ENCODE measurements at places on chromosomes 2 and 18.

- DNase-seq: no peak
Measured at GRCh38 chr18:49778826-49779465, 34.4 kb downstream of the ACAA2 start.

GRCh38 chr2:218024871-218025270 is 22.1 kb upstream of the TNS1 start:
- no peak for DNase-seq

DNA sequence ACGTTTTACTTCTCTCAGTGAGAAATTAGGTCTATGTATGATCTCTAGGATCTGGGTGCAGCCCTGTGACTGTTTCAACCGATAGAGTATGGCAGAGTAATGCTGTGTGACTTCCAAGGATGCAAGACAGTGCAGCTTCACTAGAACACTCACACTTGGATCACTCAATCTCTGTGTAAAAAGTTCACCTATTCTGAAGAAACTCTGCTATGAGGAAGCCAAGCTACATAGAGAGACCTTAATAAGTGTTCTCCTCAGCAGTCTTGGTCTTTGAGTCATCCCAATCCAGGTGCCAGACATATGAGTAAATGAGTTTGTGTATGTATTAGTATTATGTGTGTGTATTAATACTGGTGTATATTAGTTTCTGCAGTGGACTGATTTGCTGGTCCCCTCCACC is 335.0 kb downstream of the NR4A2 start:
- no peak for DNase-seq

- peak; percentile 59 for DNase-seq
Measured at GRCh38 chr2:68745006-68745405, 10.4 kb downstream of the ARHGAP25 start.

GRCh38 chr18:12883372-12883683 is 709 bp downstream of the PTPN2 start:
- DNase-seq: no peak

DNA sequence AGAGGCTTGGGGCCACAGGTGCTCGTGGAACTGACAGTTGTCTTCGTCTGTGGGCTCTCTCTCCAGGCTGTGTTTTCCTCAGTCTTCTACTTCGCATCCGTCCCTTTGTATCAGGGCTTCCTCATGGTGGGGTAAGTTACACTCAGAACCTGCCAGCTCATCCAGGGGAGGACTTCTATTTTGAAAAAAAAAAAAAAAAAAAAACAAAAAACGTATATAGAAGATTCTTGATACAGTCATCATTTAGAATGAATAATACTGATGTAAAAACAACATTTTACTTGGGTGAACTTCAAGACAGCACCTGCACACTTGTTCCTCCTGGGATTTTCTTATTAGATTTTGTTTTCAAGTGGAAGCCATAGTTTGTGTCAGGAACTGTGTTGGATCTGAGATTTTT is 47.7 kb upstream of the NFATC1 start:
- DNase-seq: no peak

DNA sequence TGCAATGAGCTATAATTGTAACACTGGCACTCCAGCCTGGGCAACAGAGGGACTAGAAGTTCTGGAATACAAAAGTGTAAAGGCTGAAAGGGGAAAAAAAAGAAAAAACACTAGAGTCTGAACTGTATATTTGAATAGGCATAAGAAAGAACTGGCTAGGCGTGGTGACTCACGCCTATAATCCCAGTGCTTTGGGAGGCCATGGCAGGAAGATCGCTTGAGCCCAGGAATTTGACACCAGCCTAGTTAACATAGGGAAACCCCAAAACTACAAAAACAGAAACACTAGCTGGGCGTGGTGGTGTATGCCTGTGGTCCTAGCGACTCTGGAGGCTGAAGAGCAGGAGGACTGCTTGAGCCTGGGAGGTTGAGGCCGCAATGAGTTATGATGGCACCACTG is 70.6 kb downstream of the SAP130 start:
- no peak for DNase-seq

GRCh38 chr2:144475569-144476275 is 44.2 kb downstream of the ZEB2 start:
- no peak for DNase-seq

GRCh38 chr2:120531863-120532600 is 186.1 kb downstream of the INHBB start:
- DNase-seq: no peak

DNA sequence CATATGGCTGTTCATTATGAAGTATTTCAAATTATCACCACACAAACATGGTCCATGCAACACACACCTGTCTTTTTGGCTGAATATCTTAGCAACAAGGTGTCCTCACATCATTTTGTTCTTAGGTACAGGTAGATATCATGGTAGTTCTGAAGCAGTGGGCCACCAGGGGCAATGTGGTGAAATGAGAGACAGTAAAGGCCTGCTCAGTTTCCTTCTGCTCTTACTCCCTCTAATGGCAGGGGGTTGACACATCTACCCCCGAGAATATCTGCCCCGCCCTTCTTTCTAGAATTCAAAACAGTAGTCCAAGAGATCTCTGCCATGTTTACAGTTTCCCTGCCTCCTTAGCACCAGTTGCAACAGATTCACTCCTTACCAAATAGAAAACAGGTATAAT is 147.0 kb upstream of the KLHL14 start:
- no peak for DNase-seq

GRCh38 chr2:64599469-64599868 is 54.2 kb downstream of the SERTAD2 start:
- no peak for DNase-seq

- DNase-seq: no peak
Measured at GRCh38 chr18:69455125-69455524, 54.4 kb downstream of the DOK6 start.

GRCh38 chr2:201949181-201949926 is 84.3 kb upstream of the FZD7 start:
- no peak for DNase-seq

DNA sequence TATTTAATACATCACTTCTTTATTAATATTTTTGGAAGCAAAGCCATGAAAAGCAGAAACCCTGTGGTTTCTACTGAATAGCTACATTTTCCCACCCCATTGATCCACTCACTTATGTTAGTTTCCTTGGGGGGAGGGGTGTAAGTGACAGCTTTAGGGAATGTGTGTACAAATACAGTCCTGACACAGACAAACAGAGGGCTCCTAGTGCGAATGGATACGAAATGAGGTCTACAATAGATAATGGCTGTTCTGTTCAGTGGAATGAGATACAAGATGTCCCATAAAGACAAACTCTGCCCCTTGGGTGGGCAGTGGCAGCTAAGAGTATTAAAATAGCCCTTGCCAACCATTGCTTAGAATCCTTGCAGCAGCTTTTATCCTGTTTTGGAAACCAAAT is 312.9 kb downstream of the NCKAP5 start:
- DNase-seq: no peak

GRCh38 chr2:95730813-95731212 is 139.0 kb downstream of the TRIM43 start:
- no peak for DNase-seq

DNA sequence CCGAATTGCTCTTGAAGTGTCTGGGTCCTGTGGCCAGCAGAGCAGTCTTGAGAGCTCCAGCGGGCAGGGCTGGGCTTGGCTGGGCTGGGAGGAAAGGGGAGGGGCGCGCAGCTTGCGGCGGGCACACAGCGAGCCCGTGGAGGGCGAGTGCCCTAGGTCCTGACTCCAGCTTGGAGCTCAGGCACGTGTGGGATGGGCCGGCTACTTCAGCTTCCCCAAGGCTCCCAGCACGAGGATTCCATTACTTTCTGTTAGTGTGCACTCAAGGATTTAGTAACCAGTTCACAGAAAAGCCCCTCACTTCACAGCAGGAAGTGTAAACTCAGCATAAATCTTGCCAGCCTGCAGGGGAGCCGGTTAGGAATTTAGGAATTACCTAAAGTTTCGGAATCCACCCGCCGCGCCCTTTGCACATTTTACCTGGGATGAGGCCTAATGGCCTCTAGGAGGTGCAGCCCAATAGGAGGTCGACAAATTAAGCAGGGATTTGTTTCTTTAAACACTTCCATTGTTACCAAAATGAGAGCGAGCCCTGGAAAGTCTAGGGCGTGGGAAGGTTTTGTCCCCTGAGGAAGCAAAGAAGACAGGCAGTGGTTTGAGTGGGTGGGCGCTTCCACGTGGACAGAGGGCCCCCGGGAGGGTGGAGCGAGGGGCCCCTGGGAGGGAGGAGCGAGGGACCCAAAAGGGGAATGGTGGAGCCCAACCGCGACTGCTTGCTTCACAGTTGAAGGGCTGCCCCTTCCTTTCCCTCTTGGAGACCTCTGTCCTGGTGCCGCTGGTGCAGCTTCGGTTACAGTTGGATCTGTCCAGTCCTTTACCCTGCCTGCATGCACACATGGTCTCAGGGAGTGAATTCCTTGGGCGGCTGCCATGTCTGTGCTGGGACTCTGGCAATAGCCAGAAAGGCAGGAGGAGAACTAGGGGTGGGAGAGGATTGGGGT is 93.3 kb downstream of the CTAGE1 start:
- DNase-seq: no peak

DNA sequence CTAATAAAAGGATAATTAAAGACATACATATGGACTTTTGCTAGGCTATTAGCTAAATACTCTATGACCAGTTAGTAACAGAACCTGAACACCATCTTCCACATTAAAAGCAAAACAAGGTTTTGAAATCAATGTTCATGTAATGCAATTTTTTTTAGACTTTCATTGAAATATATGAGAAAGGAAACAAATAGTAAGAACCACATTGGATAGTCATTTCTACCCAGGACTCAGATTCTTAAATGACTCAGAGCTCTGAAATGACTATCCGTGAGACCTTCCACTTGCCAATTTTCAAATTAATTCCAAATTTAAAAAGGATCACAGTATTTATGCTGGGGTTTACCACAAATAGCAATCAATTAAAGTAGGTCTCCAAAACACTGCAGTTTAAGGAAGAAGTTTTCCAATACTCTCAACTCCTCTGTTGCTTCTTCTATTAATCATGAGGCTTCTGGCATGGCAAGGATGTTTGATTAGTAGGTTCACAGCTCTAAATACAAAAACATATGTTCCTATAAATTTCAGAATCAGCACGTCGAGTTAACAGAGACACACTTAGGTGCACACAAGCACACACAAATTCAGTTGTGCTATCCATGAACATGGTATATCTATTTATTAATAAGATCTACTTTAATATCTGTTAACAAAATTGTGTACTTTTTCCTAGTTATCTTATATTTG is 841.0 kb downstream of the RNF144A start:
- DNase-seq: no peak

GRCh38 chr2:151669585-151670081 is 64.6 kb downstream of the NEB start:
- DNase-seq: peak; percentile 7

DNA sequence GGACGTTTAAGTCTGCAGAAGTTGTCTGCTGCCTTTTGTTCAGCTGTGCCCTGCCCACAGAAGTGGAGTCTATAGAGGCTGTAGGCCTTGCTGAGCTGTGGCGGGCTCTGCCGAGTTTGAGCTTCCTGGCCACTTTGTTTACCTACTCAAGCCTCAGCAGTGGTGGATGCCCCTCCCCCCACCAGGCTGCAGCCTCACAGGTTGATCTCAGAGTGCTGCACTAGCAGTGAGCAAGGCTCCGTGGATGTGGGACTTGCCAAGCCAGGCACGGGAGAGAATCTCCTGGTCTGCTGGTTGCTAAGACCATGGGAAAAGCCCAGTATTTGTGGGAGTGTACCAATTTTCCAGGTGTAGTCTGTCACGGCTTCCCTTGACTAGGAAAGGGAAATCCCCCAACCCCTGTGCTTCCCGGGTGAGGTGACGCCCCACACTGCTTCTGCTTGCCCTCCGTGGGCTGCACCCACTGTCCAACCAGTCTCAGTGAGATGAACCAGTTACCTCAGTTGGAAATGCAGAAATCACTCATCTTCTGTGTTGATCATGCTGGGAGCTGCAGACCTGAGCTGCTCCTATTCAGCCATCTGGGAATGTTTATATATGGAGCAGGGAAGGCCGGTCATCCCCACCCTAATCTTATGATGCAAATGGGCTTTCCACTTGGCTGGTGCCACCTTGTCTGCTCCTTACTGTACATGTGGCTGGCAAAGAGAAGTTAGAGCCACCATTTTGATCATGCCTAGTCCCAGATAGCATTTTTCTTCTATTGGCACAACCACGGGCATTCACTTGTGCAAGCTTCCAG is 156.9 kb upstream of the ITGA6 start:
- DNase-seq: no peak

- DNase-seq: peak; percentile 17
Measured at GRCh38 chr2:239944694-239945551, 80.2 kb downstream of the NDUFA10 start.

DNA sequence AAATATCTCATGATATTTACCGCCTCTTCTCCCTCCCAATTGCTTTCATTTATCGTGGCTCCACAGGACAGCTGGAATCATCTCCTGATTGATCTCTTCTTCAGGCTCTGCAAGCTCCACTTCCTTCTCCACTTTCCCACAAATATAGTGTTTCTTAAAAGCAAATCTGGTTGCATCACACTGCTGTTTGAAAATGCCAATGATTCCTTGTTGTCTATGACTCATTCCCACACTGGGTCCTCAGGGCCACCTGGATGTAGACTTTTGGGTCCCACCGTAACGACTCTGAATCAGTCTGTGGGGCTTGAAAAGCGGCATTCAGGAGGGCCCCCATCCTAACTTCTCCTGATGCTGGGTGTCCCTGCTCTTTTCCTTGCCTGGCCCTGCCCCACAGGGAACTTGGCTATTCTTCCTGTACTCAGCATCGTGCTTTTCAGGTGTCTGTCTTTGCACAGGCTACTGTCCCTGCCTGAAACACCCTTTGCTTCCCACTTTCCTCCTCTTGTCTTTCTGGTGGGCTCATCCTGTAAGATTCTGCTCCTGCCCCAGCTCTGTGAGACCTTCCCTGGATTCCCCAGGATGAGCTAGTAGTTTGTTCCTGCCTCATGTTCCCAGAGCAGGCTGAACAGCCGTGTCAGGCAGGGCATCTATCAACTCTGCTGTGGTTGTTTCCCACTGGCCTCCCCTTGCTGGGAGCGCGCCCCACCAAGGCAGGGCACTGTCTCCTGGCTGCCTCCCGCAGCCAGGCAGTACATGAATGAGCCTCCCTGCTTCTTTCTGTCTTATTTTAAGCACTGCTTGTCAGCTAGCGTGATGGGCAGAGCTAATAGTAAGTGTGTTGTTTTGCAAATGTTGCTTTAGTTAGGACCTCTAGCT is 111.9 kb downstream of the KCTD1 start:
- no peak for DNase-seq

GRCh38 chr2:109629867-109630266 is 15.7 kb downstream of the SOWAHC start:
- no peak for DNase-seq

GRCh38 chr2:144466637-144467036 is 53.3 kb downstream of the ZEB2 start:
- DNase-seq: no peak

GRCh38 chr18:55185391-55185790 is 226.1 kb upstream of the CCDC68 start:
- no peak for DNase-seq

DNA sequence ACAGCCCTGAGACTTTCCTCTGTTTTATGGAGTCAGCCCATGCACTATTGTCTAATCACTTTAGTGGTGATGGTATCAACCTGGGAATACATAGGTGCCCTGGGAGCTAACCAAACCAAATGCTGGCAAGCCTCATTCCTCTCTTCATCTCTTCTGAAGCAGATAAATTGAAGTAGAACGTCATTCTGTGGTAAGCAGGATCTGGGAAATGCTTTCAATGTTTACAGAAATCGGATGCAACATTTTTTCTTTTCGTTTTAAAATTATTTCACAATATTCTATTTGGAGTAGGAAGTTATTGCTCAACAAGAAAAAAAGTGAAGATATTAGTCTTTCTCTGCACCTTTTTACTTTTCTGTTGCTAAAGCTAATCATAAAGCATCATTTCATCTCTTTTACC is 114.2 kb downstream of the RBMS1 start:
- DNase-seq: no peak

GRCh38 chr2:120498576-120499394 is 152.8 kb downstream of the INHBB start:
- no peak for DNase-seq

GRCh38 chr2:9789371-9789770 is 53.9 kb upstream of the TAF1B start:
- DNase-seq: no peak

Data from T-helper 2 cell treated with Interferon-gamma antibody and Interleukin-4, amounts not matched to agents 5 μg/mL and 100 μg/mL, for 36 hours (primary cell).